BJ (cell line): ENCODE measurements at places on chromosomes 3 and 15.

DNA sequence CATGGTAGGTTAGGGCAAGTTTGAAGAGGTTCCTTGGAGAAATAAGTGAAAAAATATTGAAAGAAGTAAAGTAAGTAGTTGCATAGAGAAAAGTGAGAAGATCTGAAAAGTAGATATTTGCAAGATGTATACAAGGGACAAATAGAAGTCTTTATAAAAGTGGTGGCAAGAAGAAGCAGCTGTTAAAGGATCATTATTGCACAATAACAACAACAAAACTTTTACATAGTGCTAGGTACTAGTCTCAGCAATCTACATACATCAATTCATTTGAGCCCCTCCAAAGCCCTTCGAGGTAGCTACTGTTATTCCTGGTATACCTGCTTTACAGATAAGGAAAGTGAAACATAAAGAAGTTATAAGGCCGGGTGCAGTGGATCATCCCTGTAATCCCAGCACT is 239.6 kb downstream of the MEIS2 start:
- no peak for DNase-seq

DNA sequence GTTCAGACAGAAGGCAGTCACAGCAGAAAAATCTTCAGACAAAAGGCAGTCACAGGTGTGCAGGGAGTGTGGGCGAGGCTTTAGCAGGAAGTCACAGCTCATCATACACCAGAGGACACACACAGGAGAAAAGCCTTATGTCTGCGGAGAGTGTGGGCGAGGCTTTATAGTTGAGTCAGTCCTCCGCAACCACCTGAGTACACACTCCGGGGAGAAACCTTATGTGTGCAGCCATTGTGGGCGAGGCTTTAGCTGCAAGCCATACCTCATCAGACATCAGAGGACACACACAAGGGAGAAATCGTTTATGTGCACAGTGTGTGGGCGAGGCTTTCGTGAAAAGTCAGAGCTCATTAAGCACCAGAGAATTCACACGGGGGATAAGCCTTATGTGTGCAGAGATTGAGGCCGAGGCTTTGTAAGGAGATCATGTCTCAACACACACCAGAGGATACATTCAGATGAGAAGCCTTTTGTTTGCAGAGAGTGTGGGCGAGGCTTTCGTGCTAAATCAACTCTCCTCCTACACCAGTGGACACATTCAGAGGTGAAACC is 27.6 kb downstream of the ZNF589 start:
- no peak for DNase-seq

- DNase-seq, result no peak
Observed at GRCh38 chr15:96849271-96849900, 518.9 kb downstream of the NR2F2 start.

DNA sequence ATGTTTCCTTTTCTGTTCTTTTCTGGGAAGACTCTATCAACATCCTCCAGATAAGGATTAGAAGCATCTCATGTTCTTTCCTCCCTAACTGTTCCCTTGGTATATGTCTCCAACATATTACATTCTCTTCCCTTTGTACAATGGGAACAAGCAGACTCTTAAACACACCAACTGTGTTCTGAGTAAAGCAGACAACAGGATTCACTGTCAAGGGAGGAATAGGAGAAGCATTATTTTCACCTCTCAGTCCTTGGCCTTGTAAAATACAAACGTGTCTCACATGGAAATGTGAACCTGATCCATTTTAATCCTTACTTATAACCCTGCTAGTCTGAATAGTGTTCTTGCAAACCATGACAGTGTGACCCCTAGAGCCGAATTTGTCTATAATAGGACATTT is 19.6 kb downstream of the GYG1 start:
- DNase-seq, result no peak

DNA sequence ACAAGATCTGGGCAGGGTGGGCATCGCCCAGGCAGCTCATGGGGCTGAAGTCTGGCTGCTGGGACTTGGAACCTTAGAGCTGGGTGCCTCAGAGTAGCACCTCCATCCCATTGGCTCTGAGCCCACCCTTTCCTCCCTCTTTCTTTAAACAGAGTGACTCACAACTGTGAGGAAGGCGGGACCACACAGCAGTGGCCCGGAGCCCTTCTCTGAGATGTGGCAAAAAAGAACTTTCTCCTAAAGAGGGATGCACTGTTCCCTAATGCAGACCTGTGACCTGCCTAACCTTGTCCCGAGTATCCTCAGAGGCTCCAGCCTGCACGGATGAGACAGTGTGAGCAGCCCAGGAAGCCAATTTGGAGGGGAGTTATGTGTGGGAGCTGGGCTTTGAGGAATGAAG is 23.6 kb downstream of the PRR20G start:
- DNase-seq, result no peak

GRCh38 chr3:134325061-134325705 is 49.1 kb downstream of the AMOTL2 start:
- no peak for DNase-seq

GRCh38 chr15:48304398-48304797 is 26.8 kb upstream of the DUT start:
- no peak for DNase-seq

DNA sequence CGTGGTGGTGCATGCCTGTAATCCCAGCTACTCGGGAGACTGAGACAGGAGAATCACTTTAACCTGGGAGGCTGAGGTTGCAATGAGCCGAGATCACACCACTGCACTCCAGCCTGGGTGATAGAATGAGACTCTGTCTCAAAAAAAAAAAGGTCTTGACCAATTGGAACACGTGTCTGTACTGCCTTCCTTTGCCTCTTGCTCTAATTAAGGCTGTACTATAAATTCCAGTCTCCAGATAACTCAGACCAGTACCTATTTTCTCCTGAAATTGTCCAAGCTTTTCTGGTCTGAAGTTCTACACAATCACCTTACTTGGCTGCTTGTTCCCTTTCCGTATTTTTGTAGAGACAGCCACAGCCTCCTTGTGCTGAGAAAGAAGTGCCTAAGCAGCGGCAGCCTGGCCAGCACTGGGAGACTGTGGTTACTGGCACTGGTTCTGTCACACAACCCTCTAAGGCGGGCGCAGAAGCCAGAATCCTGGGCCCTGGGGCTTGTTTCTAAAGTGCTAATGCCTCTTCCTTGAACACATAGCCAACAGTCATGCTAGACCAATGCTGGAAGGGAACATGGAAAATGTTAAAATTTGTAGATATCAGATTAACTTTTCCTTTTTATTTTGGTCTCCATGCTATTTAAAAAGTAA is 6.2 kb upstream of the CEP70 start:
- DNase-seq, result no peak

DNA sequence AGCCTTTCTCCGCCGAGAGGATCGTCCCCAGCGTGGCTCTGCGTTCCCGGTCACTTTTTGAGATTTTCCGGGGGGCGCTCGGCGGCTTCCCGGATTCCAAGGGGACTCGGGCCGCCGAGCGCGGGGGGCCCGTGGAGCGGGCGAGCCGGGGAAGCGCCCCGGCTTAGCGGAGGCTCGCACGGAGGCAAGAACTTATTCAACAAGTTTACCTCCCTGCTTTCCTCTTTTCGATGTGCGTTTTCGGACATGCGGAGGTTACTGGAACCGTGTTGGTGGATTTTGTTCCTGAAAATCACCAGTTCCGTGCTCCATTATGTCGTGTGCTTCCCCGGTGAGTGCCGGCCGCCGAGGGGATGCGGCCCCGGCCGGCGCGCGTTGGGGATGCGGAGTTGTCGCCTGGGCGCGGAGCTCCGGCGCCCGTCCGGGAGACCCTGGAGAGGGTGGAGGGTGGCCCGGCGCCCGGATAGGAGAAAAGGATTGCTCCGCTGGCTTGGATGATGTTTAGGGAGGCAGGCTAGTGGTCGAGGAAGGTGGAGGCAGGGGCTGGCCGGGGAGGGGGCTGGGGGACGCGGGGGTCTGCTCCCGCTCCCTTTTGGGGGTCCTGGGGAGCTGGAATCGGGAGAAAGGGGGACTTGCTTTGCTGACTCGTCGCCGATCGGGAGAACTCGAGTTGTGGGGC is 810 bp downstream of the PTPRG start:
- DNase-seq, result no peak

DNA sequence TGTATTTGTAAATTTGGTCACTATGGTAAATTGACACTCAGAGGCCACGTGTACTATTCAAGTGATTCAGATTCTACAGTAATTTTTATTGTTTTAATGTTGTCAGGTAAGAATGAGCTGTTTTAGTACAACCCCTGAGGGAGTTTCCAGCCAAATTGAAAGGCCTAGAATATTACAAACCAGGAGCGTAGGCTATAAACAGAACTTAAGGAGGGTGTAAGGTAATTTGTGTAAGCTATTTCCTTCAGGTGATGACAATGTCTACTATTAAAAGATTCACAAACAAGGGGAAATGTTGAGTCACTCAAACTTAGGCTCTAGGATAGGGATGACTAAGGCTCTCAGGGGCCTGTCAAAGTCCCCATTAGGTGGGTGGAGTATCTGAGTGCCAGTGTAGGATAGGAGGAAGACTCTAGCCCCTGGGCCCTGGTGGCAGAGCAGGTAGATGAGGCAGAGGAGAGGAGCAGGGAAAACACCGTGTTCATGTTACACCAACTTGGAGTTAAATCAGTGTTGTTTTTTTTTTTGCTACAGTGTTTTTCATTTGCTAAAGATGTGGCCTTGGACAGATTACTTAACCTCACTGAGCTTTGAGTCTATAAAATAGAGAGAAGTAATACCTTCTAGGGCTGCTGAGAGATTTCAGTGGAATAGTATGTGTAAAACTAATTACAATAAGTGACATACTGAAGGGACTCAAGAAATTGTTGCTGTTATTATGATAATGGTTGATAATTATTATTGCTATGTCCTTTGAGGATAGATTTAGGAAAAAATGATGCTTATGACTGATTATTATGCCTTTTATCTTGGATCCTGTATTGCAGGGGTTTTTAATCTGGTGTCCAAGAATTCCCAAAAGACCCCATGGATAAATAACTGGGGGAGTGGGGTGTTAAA is 10.3 kb downstream of the TM4SF1 start:
- no peak for DNase-seq

GRCh38 chr3:197352382-197352781 is 54.0 kb upstream of the DLG1 start:
- DNase-seq, result peak; percentile 55

DNA sequence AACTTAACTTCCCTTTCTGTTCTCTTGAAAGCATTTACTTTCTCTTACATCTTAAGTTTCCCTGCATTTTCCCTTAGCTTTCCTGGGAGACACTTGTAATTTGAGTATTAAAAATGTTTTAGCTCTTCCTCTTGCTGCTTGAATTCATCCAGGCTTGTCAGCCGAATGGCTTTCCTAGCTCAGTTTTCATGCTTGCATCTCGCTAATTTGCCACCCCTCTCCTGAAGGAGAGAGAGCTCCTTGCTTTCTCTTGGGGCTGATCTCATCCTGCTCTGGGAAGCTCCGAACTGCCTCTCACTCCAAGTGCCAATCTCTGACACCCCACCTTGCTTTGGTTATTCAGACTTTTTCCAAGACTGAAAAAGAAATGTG is 374.6 kb upstream of the TBL1XR1 start:
- no peak for DNase-seq

DNA sequence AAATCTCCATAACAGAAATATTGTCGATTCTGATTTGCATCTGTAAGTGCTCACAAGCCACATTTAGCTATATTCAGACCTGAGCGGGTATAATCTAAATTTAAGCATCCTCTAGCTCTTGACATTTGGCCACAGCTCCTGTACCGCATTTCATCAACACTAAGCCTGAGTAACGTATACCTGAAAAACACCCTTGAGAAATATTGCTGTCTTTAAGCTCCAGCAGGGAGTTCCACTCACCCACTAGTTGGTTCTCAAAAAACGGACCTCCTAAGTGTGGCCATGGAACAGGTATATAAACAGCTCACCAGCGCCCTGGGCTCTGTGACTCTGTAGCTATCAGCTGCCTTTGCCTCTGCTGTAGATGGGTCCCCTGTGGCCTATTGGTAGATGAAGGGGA is 80.7 kb downstream of the ABI3BP start:
- DNase-seq, result no peak

GRCh38 chr3:80215191-80215590 is 447.4 kb upstream of the ROBO1 start:
- DNase-seq, result no peak

- no peak for DNase-seq
Observed at GRCh38 chr3:119672776-119673175, 4.4 kb downstream of the COX17 start.

GRCh38 chr3:35194666-35195065 is 444.7 kb upstream of the ARPP21 start:
- DNase-seq, result no peak

GRCh38 chr3:148901987-148902791 is 37.1 kb downstream of the CPA3 start:
- DNase-seq, result peak; percentile 47
